GM19239 (cell line): ENCODE measurements at places on chromosomes 7 and 10.

DNA sequence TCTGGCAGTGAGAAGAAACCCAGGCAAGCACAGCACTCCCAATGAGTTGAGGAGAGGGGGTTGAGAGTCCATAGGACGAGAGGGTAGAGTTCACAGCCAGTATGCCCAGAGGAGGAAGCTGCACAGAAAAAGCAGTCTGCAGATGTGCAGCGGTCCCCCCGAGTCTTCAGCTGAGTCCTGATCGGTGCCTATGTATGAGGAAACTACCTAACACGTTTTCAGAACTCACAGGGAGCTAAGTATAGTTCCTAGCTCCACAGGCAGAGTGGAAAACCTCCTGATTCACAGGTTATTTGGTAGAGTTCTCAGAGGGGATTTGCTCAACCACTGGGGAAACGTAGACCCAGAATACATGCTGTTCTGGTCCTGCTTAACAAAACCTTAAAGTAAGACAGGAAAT is 271.3 kb upstream of the CNTNAP2 start:
- DNase-seq = no peak

DNA sequence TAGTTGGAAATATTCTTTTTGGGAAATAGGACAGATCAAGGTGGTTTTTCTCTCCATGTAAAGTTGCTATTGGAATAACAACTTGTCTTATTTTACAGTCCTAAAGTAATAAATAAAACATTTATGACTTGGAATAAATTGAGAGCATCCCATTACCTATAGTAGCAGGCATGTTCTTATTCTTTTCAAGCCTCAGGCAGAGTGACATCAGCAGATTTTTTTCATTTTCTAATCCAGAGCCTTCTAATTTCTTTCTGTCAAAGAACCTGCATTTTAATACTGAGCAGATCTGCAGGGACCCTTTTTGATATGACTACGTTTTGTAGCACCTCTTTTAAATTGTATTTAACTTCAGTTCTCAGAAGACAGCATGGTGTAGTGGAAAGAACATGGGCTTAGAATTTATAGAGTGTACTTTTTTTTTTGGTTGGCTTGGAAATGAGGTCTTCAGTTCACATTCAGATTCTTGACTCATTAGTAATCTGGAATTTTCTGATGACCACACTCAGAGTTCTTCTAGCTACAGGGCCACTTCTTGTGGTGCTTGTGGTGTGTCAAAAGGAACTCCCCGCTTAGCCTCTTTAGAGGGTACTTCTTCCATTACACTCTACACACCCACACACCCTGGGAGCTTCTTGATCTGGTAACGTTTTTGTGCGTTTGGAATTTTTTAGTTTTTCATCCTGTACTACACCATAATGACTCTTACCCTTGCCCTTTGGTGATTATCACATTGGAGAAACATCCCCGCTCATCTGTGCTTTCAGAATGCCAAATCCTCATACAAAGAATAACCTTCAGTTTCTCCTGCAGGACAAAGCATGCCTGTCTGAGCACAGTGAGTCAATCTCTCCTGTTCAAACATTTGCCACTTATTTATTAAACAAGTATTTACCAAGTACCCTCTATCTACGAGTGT is 34.6 kb downstream of the AGK start:
- no peak for DNase-seq

DNA sequence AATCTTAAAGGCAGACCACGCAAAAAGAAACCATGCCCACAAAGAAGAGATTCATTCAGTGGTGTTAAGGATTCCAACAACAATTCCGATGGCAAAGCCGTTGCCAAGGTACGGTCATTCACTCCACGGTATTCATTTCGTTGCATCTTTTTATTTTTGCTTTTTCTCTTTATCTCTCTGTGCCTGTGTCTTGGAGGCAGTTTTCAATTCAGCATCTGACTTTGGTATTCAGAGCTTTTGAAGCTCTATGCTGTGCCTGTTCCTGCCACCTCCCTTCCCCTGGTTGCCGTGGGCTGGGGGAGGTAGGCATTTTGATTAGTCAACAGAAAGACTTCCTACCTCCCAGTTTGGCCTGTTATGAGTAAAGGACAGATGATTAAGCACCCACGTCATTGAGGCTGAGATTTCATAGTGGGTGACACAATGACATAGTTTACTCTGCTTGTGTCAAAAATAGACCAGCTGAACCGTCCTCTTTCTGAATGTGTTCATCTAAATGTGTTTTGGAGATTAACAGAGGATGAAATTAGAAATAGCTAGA is 149.5 kb downstream of the ARID5B start:
- no peak for DNase-seq

DNA sequence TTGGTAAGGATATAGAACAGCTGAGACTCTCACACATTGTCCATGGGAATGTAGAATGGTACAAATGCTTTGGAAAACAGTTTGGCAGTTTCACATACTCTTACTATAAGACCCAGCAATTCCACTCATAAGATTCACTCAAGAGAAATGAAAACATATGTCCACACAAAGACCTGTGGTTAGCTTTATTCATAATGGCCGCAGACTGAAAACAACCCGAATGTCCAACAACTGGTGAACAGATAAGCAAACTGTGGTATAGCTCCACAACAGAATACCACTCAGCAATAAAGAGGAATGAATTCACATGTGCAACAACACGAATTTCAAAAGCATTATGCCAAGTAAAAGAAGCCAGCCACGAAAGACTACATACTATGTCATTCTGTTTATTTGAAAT is 33.5 kb upstream of the CUL1 start:
- no peak for DNase-seq

GRCh38 chr7:88244258-88244657 is 24.4 kb upstream of the SRI start:
- no peak for DNase-seq

GRCh38 chr7:11539853-11540252 is 292.1 kb downstream of the THSD7A start:
- DNase-seq = no peak

DNA sequence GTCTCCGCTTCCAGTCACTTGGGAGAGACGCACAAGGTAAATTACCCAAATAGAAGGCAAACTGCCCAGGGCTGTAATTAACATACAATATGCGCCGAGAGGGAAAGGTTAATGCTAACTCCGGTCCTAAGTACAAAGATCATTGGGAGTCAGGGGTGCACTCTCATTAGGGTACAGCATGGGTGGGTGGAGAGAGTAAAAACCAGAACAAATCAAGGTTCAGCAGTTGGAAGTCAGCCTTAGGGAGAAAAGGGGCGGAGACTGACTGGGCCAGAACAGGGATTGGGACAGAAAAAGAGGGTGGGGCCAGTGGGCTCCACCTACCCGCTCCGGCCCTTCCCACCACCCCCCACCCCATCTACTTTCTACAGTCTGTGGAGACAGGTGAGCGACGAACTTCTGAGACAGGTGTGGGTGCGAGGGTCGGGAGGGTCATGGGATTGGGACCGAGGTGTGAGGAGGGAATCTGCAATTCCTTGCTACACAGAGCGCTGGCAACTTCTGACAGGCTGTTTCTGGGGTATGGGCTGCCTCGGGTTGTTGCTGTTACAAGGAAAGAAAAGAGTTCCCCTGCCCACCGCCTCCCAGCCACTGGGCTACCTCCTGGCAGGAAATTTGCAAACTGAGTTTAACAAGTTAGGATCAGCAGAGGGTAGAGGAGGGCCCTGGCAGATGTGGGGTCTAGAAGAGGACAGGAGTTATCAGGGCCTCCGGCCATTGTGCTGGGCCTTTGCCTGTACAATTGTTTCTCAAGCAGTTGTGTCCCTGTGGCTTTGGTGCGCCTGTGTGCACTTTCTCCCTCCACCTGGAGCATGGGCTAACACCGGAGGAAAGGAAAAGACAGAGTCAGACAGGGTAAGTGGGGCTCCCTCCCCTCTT is at the start of gene TMEM139:
TMEM139 (plus strand) TSS at position 368 of the 879 bp plus-strand sequence. CDS start 1,000 bp downstream, outside the sequence.
- DNase-seq = no peak

DNA sequence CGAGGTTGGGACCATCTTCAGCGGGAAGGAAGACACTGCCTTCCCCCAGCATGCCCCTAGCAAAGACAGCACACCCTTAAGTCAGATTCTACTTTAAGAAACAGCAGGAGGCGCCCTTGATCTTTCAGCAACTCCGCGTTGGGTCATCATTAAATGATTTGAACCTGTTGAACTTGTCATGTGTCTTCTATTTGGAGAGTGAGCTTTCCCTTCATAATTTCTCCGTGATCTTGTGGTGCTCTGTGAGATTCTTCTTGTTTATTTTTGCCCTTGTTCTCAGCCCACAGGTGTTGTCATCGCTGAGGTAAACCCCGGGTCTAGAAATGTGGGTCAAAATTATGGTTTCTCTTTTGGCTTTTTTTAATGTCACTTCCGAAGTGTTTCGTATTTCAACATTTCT is 49.5 kb upstream of the PITRM1 start:
- no peak for DNase-seq

DNA sequence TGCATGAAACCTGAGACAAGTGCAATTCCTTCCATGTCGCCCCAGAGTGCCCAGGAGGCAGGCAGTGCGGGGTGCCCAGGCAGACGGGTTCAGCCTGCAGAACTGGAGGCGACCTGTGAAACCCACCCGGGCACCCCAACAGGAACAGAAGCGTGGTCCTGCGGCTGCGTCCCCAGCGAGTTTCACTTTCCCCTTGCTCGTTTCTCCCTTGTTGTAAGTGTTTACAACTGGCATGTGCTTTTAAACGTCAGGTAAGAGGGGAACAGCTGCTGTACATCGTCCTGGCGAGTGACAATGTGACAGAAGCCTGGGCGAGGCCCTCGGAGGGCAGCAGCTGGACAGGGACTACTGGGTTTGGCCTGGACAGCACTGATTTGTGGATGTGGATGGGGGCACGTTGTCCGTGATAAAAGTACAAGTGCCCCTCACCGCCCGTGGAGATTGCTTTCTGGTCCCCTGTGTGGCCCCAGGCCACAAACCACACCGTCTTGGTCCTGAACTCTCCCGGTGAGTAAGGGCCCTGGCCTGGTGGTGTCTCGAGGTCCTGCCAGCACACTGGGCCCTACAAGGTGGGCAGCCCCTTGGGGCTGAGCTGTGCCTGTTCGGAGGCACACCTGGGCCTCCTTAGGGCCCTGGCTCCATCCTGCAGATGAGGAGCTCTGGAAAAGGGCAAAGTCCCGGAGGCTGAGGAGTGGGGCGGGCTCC is 4.0 kb downstream of the VENTX start:
- DNase-seq = peak; percentile 66

GRCh38 chr7:45217358-45217757 is 59.8 kb downstream of the RAMP3 start:
- DNase-seq = no peak

DNA sequence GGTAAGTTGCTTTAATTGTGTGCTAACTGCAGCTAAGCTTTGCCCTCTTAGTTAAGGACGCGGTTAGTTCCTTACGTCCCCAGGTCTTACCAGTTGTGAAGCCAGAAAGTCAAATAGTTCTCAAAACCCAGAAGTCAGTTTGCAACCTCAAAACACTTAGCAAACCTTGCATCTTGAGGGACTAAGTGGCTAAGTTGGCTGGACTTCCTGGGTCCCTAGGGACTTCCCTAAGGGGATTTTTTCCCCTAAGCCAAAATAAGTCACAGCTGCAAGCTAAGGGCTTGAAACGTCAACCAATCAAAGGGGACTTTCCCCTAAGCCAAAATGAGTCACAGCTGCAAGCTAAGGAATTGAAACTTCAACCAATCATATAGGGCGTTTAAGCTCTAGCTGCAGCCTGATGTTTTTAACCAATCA is 36.2 kb upstream of the HECW1 start:
- DNase-seq = no peak

GRCh38 chr7:101636822-101637623 is 7.9 kb upstream of the MYL10 start:
- DNase-seq = no peak

- no peak for DNase-seq
These were observed 50.5 kb downstream of the TASOR2 start for GRCh38 chr10:5735119-5735518.

GRCh38 chr10:12252882-12253546 is 57.0 kb downstream of the CDC123 start:
- peak; percentile 36 for DNase-seq

DNA sequence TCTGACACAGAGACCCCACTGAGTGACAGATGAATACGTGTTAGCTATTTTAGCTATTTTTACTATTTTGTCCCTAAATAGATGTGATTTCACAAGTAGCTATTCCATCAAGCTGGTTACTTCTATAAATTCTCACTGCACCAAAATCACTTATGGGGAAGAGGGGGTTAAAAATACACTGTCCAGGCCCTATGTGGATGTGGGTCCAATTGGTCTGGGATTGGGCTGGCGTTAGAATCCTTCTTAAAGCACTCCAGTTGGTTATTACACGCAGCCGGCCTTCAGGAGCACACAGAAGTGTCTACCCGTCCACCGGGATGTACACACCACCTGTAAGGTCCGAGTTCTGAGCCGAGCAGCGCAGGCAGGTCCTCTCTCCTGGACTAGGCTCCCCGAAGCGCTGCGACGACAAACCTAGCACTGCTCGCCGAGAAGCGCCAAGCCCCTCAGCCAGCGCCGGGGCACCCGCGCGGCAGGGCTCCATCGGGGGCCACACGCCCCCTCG is 222.3 kb upstream of the MKLN1 start:
- no peak for DNase-seq

DNA sequence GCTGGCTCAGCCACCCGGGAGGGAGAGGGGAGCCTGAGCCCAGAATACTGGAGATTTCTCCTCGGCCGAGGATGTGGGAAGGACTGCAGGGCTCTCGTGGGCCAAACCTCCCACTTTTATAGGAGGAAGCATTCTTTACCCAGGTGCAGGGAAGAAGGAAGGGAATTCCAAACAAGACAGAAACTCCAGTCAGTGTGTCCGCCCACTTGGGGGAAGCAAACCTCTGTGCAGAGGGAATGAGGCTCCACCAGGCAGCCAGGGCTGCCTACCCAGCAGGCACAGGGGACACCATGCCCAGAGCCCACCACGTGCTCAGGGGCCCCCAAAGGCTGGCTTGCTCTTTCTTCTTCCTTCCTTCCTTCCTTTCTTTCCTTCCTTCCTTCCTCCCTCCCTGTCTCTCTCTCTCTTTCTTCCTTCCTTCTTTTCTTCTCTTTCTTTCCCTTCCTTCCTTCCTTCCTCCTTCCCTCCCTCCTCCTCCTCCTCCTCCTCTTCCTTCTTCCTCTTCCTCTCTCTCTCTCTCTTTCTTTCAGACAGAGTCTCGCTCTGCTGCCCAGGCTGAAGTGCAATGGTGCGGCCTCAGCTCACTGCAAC is 15.4 kb upstream of the FZD9 start:
- DNase-seq = no peak

DNA sequence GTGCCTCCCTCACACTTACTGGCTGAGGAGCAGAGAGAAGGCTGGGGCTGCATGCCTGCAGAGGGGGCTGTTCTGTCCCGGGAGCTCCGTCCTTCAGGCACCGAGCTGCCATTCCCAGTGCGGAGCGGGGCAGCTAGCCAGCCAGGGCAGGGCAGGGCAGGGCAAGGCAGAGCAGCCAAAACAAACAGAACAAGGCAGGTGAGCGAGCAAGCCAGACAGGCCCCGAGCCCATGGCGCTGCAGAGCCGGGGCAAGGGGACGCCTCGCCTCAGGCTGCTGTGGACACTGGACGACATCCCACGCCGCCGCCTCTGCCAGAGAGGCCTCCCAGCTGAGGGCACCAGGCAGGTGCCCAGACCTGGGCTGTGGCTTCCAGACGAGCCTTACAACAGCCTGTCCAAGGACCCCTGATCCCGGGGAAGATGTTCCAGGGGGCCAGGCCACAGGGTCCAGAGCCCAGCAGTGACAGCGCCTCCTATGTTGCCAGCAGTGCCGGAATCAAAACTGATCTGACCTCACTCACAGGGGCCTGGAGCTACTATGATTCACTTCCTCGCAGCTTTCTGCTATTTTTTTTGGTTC is 8.2 kb upstream of the NDST2 start:
- DNase-seq = no peak

GRCh38 chr7:50212666-50213621 is 91.6 kb upstream of the IKZF1 start:
- no peak for DNase-seq

- DNase-seq = no peak
These were observed 570.2 kb downstream of the ARL4A start for GRCh38 chr7:13257661-13258060.

GRCh38 chr10:110278562-110279406 is 25.9 kb downstream of the SMNDC1 start:
- DNase-seq = no peak
